ENCODE measurements at places on chromosomes 1 and 21. TPM values are rescaled to one million over a fixed set of nuclear protein-coding genes. Genes with fewer than 3 reads are reported as not detected.
A peak's percentile ranks its signal among the peaks of the same experiment; 100 is the strongest.

DNA sequence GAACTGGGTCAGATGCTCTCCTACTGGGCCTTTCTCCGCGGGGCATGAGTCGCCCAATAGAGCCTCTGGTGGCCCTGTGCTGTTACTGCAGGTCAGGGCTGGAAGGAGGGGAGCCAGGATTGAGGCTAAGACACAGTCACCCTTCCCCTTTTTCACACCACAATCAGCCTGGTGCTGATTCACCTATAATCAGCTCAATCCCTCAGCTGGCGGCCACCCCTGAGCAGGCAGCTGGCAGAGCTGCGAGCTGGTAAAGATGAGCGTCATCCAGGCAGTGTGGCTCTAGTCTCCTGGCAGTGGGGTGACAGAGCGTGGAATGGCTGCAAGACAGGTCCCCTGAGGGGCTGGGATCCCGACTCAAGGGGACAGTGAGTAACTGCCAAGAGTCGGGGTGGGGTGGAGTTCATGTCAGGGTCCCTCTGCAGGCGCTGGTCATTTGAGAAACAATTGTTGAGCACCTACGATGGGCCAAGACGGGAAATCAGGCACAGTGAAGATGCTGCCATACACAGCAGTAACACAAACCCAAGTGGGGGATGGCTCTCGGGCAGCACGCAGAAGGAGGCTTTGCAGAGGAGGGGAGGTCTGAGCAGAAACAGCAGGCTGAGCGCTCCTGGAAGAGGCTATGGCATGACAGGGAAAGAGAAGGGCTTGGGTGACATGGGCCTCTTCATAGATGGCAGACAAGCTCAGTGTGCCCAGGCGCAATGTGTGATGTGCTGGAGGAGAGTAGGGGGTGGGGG lies 21.8 kb downstream of the ATF3 start:
- peak; percentile 75 for DNase-seq

SCAMP3 gene
- polyA plus RNA-seq, result 193 TPM

DNA sequence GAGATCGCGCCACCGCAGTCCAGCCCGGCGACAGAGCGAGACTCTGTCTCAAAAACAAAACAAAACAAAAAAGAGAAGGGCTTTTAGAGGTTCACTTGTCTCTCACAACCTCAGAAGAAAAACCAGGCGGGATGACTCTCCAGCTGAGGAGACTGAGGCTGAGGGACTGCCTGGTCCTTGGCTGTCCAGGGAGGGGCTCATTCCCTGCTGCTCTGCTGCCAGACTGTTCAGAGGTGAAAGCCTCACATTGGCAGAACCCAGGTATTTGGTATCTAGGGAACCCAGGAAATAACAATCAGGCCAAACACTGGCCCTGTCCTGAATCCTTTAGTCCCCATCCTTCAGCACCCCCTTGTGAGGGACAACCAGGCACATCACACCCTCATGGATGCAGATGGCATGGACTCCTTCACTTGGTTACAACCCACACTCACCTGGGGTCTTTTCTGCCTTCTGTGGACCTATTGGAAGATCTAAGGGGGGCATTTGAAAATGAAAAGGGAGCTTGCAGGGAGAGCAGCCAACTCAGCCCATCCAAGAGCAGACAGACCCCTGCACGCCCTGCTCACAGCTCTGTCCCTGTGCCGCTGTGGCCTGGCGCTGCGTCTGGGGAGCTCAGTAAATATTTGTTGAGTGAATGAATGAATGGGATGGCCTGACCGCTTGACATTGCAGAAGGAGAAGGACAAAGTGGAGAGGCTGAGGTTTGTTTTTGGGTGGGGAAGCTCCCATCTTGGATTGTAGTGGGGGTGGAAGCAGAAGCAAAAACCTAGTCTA lies 33.4 kb downstream of the CD247 start:
- DNase-seq, result no peak

DNA sequence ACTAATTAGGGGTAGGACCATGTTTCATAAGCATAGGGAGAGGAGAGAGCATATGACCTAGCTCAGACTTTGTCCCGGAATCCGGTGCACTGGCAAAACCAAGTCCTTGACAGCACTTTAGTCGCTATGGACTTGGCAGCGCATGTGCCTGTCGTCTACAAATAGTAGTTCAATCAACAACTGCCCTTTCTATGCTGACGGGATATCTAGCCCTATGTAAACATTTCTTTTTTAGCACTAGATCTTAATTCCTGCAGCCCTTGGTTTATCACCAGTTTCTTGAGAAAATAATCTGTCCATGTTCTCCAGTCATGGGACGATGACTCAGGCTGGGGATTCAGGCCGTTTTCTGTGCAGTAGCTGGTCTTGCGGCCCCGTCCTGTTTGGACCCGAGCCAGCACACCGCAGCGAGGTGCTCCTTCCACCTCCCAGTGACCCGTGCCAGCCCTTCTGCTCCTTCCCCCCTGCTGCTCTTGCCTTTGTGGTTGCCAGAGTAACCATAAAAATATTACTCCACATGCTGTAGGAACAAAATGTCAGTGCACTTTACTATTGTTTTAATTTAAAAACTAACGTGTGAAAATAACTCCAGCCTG lies 8.6 kb upstream of the MT1HL1 start:
- DNase-seq, result peak; percentile 28

GRCh38 chr1:182054698-182055326 lies 6.7 kb downstream of the ZNF648 start:
- DNase-seq, result peak; percentile 53

LAX1 gene
- polyA plus RNA-seq, result 0.03 TPM

UTS2 gene
- 0.13 TPM for polyA plus RNA-seq

CFAP126 gene
- not detected for polyA plus RNA-seq

DNA sequence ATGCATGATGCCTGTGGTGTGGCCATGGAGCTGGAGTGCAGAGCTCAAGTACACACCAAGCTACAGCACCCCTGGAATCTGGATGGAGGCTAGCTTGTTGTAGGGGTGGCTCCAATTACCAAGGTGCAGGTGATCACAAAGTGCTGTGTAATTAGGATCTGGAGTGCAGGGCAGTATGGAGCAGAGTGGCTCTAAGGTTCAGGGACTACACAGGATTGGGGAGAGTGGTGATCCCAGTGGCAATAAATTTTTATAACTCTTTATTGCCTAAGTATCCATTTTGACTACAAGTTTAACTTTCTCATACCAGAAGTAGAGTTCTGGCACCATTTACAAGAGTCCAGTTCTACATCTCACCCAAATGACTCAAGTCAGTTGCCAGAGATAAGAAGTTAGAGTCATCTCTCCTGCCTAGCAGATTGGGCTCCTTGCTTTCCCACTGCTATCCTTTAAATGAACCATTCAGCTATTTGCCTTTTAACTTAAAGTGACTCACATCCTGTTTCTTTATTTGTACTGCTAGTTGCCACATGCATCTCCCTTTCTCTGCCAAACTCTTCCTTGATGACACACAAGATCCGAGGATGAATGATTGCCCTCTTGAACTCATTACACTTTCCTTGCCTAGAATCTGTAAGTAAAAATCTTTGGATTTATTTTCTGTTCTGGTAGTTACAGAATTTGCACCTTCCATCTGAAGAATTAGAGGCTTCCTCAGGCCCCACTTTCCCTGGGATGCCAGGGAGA lies 427.2 kb downstream of the KCNT2 start:
- DNase-seq, result no peak

GRCh38 chr1:72202761-72203160 lies 79.6 kb downstream of the NEGR1 start:
- DNase-seq, result no peak

DNA sequence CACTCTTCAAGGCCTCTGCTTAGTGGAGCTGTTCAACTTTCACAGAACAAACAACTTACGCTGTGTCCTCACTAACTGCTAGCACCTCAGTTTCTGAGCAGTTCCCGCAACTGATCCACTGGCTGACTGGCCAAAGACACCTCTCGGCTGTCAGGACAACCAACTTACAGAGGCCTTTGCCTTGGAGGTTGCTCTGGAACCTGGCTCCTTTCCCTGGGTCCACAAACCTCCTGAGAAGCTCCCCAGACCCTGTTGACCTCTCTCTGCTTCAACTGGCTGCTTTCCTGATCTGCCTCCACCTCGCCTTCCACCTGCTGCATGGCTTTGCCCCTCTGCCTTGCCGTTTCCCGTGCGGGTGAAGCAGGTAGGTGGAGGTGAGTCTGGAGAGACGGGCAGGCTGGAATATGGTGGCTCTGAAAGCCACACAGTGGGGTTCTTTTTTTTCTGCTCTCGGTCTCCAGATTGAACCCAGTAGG lies 13.0 kb downstream of the BTBD19 start:
- no peak for DNase-seq

DNA sequence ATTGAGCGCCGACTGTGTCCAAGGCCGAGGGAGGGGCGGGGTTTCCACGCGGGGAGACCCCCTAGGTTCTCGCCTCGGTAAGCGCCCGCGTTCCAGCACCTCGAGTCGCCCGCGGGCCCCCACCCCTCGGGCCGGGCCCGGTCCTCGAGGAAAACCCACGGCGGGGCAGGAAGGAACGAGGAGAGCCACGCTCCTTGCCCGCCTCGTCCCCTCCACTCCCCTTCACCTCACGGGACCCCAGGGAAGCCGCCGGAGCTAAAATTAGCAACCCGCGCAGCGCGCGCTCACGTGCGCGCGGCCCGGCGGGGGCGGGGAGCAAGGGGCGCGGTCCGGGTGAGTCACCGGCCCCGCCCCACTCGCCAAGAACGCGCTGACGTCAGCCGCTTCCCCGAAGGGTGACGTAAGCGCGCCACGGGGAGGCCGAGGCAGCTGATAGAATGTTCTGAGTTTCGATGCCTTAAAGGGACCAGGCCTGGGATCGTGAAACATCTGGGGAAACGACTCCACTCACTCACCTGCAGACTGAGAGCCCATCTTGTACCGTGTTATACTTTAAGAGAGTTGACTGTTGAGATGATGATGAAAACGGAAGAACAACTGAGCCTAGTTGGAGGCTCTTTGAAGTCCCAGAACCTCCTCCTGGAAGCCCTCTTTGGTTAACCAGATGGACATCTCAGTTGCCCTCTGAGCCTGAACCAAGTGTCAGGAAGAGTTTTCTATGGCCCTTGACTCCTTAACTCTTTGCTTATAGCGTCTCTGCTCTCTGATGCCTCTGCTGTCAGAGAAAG lies 49.7 kb upstream of the ATF3 start:
- DNase-seq, result peak; percentile 97

DNA sequence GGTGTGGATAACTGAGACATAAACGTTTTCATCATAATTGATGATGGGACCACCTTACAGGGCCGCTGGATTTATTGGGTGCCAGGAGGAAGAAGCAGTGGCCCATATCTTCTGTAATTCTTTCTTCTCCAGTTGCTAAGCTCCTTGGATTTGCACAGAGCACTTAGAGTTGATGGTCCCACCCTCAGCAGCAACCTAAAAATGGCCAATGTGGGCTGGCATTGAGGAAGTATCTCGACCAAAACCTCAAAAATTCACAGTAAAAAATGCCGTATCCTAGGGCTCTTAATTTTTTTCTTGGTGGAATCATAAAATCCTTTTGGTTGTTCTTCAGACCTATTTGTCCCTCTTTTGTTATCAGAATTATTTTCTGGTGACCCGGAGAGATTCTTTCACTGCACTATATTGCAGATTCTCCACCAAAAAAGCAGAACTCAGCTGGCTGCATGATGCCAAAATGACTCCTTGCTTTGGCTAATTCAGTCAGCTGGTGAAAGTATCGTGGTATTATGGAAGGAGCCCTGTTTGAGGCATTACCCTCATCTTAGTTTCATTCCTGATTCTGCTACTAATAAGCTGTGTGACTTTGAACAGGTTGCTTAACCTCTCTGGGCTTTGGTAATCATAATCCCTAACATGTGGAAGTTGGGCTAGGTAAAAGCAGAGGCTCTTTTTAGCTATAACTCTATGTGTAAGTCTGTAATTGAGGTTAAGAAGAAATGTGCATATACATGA lies 27.6 kb downstream of the KIRREL1 start:
- DNase-seq, result no peak

MTARC1 gene
- polyA plus RNA-seq, result 5.4 TPM

- no peak for DNase-seq
Measured at GRCh38 chr1:53246261-53247134, 8.2 kb upstream of the MAGOH start.

ZNF648 gene
- polyA plus RNA-seq, result not detected

FCRL2 gene
- polyA plus RNA-seq, result not detected

GRCh38 chr1:226733304-226733703 lies 5.8 kb downstream of the ITPKB start:
- DNase-seq, result no peak

GRCh38 chr1:86069757-86070145 lies 86.8 kb downstream of the COL24A1 start:
- DNase-seq, result no peak

WNT9A gene
- polyA plus RNA-seq, result 0.36 TPM

DNA sequence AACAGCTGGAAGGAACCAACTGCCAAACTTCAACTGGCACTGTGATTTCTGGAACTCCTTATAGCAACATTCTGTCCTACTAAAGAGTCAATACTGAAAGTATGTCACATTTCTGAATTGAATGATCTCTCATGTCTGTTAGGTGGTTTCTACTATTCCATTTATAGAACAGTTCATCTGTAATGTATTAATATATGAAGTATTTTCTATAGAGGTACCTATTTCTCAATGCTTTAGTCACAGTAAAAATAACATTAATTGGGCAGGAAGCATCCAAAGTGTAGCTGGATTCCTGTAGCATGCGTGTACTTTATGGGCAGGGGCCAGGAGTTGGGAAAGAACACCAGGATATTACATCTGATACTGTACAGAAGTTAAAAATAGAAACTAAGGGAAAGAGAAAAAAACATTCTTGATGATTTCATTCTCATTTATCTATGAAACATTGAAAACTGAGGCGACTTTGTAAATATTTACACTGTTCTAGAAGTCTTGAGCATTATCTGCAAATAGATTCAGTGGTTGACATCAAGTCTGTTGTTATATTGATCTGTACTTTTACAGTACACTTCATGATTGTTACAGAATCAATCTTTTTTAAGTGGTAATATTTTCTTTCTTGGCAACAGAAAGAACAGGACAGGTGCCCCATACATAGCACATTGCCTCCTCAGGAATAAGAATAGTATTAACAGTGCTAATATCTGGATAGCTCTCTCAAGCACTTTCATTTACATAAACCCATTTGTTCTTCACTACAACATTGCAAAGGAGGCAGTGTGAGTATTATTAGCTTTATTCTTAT lies 6.2 kb upstream of the ZNF281 start:
- no peak for DNase-seq

DNA sequence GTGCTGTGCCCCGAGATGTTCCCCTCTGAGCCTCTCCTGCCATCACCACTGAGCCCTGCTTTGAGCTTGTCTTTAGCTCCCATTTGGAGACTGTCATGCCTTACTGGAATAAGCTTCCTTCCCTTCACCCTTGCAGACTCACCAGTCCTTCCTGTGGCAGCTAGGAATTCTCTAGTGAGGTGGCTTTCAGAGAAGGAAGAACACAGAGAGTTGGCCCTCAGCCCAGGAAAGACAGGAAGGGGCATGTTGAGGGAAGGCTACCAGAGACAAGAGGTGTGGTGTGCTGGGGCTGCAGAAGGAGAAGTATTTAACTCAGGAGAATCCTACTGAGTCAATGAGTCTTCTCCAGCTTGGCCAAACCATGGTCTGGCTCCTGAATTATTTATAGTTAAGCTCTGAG lies 76.3 kb downstream of the UCK2 start:
- DNase-seq, result no peak

PPIH gene
- polyA plus RNA-seq, result 89.1 TPM

- no peak for DNase-seq
Measured at GRCh38 chr1:61012341-61012761, 70.0 kb upstream of the NFIA start.

GUCA2B gene
- not detected for polyA plus RNA-seq

TEX38 gene
- polyA plus RNA-seq, result 0.24 TPM

CD84 gene
- polyA plus RNA-seq, result not detected

- DNase-seq, result no peak
Measured at GRCh38 chr1:2544875-2545640, 11.1 kb upstream of the TNFRSF14 start.

- no peak for DNase-seq
Measured at GRCh38 chr1:187870552-187870951, 1041.8 kb downstream of the PLA2G4A start.

Measured in SK-N-SH (cell line).